Gastrocnemius medialis (tissue), 4 donors: ENCODE measurements at places on chromosomes 3 and 15. TPM values are rescaled to one million over a fixed set of nuclear protein-coding genes. Genes with fewer than 3 reads are reported as not detected.

- H3K36me3 ChIP-seq, result no peaks in the 10 kb centered on the region
- H3K27ac ChIP-seq, result no peak overlapping the region
- DNase-seq, result no peak
- no peaks in the 10 kb centered on the region for H3K27me3 ChIP-seq
- no peak overlapping the region for H3K4me3 ChIP-seq
Measured at GRCh38 chr3:24867783-24868182, 373.1 kb upstream of the THRB start.

DNA sequence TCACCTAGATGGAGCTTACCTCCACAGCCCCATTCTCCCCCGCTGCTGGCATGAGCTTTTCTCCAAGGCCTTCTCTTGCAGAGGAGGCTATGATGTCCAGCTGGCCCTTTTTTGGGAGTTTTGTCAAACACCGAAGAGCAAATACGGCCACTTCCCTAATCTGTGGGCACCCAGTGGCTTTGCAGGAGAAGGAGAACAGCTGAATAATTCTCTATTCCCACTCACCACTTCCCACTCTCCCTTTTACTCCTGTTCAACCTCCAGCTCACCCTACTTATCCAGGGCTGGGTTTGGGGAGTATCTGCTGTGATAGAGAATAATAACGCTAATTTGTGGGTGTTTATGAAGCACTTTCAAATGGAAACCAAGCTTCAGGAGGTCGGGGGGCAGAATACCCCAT, 93.0 kb downstream of the AAGAB start:
- H3K36me3 ChIP-seq, result peaks cover 8% of the 10 kb centered on the region
- no peak for DNase-seq
- H3K4me1 ChIP-seq, result peaks cover 83% of the 10 kb centered on the region
- H3K4me3 ChIP-seq, result no peak overlapping the region
- peak overlapping the region; percentile 60 for H3K27ac ChIP-seq

DNA sequence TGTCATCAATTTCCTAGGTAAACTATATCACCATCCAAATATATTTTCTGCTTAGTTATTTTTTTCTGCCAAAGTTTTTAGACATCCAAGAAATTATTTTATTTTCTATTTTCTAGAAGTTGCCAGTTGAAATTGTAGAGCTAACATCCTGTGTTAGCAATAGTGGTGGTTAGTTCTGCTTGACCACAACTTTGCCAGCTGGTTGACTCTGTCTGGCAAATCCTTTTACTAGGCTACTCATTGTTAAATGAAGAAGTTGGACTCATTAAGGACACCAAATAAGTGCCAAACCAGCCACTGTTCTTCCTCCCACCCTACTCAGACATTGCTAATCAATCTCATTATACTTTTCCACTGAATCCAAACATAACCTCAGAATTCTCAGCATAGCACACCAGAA, 15.4 kb upstream of the CRBN start:
- H3K27me3 ChIP-seq, result no peaks in the 10 kb centered on the region
- H3K4me3 ChIP-seq, result no peak overlapping the region
- no peaks in the 10 kb centered on the region for H3K36me3 ChIP-seq
- H3K27ac ChIP-seq, result no peak overlapping the region
- no peaks in the 10 kb centered on the region for H3K4me1 ChIP-seq

GRCh38 chr15:80921736-80922410, 67.7 kb downstream of the MESD start:
- no peak overlapping the region for H3K4me3 ChIP-seq
- H3K27me3 ChIP-seq, result no peaks in the 10 kb centered on the region

DNA sequence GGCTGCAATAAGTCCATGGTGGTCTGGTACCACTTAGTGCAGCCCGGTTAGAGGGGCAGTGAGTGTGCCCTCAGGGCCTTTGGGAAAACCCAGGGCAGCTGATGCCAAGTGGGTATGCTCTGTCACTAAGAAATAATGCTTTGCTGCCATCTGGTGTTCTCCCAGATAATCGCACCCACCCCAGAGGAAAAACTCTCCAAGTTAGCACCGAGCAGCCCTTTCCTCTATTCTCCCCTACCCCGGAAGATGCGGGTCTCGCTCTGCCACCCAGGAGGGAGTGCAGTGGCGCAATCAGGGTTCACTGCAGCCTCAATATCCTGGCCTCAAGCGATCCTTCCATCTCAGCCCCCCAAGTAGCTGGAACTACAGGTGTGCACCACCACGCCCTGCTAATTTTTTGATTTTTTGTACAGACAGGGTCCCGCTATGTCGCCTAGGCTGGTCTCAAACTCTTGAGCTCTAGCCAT, 21.3 kb upstream of the DAPK2 start:
- H3K4me3 ChIP-seq, result no peak overlapping the region
- no peaks in the 10 kb centered on the region for H3K27me3 ChIP-seq
- H3K4me1 ChIP-seq, result peaks cover 22% of the 10 kb centered on the region
- no peaks in the 10 kb centered on the region for H3K36me3 ChIP-seq
- H3K27ac ChIP-seq, result no peak overlapping the region
- peak; percentile 61 for DNase-seq

DNA sequence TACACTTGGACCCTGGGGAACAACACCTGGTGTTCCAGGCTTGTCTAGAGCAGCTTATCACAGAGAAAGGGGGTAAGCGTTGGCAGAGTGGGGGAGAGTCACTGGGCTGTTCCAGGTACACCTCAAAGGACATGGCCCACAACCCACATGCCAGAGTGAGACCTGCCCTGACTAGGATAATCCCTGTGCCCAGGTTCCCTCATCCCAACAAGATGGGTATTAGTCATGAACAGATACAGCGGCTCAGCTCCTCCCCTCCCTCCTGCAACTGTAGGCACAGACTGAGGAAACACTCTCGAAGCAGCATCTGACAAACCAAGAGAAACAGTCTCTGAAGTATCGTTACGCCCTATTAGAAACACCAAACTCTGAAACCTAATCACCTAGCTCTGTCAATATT, 32.1 kb upstream of the RPS17 start:
- H3K27me3 ChIP-seq, result no peaks in the 10 kb centered on the region
- no peaks in the 10 kb centered on the region for H3K36me3 ChIP-seq

GRCh38 chr3:103410231-103410630, 975.4 kb downstream of the ZPLD1 start:
- no peaks in the 10 kb centered on the region for H3K27me3 ChIP-seq
- no peak overlapping the region for H3K27ac ChIP-seq
- no peak for DNase-seq
- no peak overlapping the region for H3K4me3 ChIP-seq

GRCh38 chr3:164451072-164451910, 627.0 kb downstream of the SI start:
- H3K27me3 ChIP-seq, result no peaks in the 10 kb centered on the region
- H3K4me3 ChIP-seq, result peak overlapping the region; percentile 9
- DNase-seq, result peak; percentile 4
- H3K4me1 ChIP-seq, result no peaks in the 10 kb centered on the region
- H3K36me3 ChIP-seq, result no peaks in the 10 kb centered on the region

- no peak for DNase-seq
- no peak overlapping the region for H3K4me3 ChIP-seq
- H3K36me3 ChIP-seq, result no peaks in the 10 kb centered on the region
- H3K4me1 ChIP-seq, result no peaks in the 10 kb centered on the region
Measured at GRCh38 chr3:132623646-132624045, 26.6 kb downstream of the ACKR4 start.

DNA sequence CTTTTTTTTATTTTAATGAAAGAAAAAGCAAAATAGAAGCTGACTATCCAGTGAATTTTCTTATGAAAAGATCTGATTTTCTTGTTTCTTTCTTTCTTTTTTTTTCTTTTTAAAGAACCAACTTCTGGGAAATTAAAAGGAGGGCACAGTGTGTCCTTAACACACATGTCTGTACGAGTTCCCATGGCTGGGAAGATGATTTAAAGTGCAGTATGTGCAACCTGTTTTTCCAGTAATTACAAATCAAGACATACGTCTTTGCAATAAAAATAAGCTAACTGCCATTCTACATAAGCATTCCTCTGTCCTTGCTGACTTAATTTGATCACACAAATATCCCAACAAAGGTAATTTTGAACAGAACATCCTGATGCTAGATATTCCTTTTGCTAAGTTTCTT, 416.1 kb downstream of the ROBO1 start:
- H3K36me3 ChIP-seq, result no peaks in the 10 kb centered on the region
- no peak overlapping the region for H3K27ac ChIP-seq
- no peaks in the 10 kb centered on the region for H3K27me3 ChIP-seq
- H3K4me3 ChIP-seq, result no peak overlapping the region
- no peaks in the 10 kb centered on the region for H3K4me1 ChIP-seq

DNA sequence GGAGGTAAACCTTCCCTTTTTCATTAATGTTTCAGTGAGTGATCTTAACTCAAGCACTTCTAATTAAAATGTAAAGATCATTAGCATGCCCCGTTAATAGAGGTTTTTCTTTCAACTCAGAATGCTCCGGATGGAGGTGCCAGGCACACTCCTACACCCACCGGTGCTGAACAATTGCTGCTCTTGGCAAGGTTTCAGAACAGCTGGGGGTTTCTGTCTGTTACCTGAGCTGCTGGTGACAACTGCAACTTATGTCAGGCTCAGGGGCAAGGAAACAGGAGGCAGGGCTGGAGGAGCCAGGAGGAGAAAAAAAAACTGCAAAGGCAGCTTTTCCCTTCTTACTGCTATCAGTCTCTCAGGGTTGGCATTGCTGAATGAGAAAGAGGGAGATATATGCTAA, 250.1 kb downstream of the DIPK2A start:
- H3K4me3 ChIP-seq, result no peak overlapping the region
- H3K27ac ChIP-seq, result no peak overlapping the region
- DNase-seq, result no peak
- H3K4me1 ChIP-seq, result no peaks in the 10 kb centered on the region

DNA sequence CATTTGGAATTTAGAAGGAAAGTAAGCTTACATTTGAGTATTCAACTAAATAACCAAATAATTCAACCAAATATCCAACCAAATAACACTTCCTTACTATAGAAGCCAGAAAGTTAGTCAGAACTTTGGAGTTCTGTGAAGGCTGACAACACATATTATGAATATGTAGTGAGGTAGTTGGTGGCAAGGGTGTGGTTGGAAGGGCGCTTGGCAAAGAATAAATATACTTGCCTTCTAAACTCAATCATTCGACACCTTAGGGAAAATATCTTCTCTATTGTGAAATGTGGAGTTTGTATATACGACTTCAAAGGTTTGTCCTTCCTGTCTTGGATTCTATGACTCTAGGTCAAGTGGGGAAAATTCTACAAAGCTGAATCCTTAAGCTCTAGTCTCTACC, 111.7 kb upstream of the OSTN start:
- H3K4me1 ChIP-seq, result no peaks in the 10 kb centered on the region
- no peak for DNase-seq
- no peaks in the 10 kb centered on the region for H3K36me3 ChIP-seq
- no peak overlapping the region for H3K27ac ChIP-seq
- no peak overlapping the region for H3K4me3 ChIP-seq

GRCh38 chr15:73607405-73607804, 25.8 kb downstream of the NPTN start:
- no peak overlapping the region for H3K4me3 ChIP-seq
- H3K4me1 ChIP-seq, result peaks cover 75% of the 10 kb centered on the region

- no peak overlapping the region for H3K4me3 ChIP-seq
- no peak overlapping the region for H3K27ac ChIP-seq
- no peaks in the 10 kb centered on the region for H3K27me3 ChIP-seq
- H3K36me3 ChIP-seq, result peaks cover 11% of the 10 kb centered on the region
Measured at GRCh38 chr3:115021061-115021460, 126.0 kb downstream of the ZBTB20 start.

- H3K27me3 ChIP-seq, result no peaks in the 10 kb centered on the region
- H3K36me3 ChIP-seq, result no peaks in the 10 kb centered on the region
- DNase-seq, result no peak
- H3K4me1 ChIP-seq, result no peaks in the 10 kb centered on the region
- no peak overlapping the region for H3K27ac ChIP-seq
- H3K4me3 ChIP-seq, result no peak overlapping the region
Measured at GRCh38 chr15:81785679-81786078, 260.1 kb downstream of the MEX3B start.

GRCh38 chr3:151630938-151631441, 102.7 kb upstream of the AADACL2 start:
- no peaks in the 10 kb centered on the region for H3K27me3 ChIP-seq
- peak; percentile 16 for DNase-seq
- no peaks in the 10 kb centered on the region for H3K36me3 ChIP-seq

DNA sequence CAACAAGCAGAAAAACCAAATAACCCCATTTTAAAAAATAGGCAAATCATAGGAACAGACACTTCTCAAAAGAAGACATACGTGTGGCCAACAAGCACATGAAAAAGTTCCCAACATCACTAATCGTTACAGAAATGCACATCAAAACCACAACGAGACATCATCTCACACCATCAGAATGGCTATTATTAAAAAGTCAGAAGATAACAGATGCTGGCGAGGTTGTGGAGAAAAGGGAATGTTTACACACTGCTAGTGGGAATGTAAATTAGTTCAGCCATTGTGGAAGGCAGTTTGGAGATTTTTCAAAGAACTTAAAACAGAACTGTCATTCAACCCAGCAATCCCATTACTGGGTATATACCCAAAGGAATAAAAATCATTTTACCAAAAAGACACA, 60.7 kb downstream of the ABI3BP start:
- H3K27me3 ChIP-seq, result no peaks in the 10 kb centered on the region
- H3K36me3 ChIP-seq, result no peaks in the 10 kb centered on the region
- H3K4me1 ChIP-seq, result no peaks in the 10 kb centered on the region
- DNase-seq, result no peak
- no peak overlapping the region for H3K27ac ChIP-seq

Gene AGBL1
- 18.5 TPM for total RNA-seq

Gene GOLGA8G
- not detected for total RNA-seq

Gene SNX22
- 0.09 TPM for total RNA-seq

Gene PLA2G4F
- total RNA-seq, result 1.5 TPM

Gene WDR72
- 0.11 TPM for total RNA-seq
